Skin of body (tissue), 3 donors: ENCODE measurements at places on chromosomes 1 and 21. TPM values are rescaled to one million over a fixed set of nuclear protein-coding genes. Genes with fewer than 3 reads are reported as not detected.

GRCh38 chr1:226584164-226584563 lies 35.6 kb downstream of the STUM start:
- DNase-seq: no peak

DNA sequence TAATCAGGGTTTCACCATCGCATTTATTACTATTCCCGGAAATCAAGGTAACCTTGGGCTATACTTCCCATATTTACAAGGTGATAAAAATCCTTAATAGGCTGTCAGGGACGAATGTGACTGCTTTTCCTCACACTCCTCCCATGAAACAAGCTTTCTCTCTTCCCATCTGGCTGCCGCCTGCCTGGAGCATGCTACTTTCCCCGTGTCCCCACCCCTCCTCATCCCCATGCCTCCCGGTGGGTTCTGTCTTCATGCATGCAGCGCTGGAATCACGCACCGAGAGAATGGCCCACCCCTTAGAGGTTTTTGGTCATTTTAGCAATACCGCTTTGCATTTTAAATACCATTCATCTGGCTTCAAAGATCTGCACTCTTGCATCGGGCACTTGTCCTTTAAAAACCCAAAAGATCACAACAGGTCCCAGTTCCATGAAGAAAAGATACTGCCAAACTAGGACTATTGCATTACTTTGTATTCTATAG lies 339.1 kb downstream of the NTNG1 start:
- DNase-seq: no peak

- DNase-seq: peak; percentile 98
These were observed at the start of gene EXOC8 for GRCh38 chr1:231337472-231338269. Gene EXOC8 (minus strand): TSS chr1:231337852. CDS start chr1:231337745, 107 bp downstream.

DNA sequence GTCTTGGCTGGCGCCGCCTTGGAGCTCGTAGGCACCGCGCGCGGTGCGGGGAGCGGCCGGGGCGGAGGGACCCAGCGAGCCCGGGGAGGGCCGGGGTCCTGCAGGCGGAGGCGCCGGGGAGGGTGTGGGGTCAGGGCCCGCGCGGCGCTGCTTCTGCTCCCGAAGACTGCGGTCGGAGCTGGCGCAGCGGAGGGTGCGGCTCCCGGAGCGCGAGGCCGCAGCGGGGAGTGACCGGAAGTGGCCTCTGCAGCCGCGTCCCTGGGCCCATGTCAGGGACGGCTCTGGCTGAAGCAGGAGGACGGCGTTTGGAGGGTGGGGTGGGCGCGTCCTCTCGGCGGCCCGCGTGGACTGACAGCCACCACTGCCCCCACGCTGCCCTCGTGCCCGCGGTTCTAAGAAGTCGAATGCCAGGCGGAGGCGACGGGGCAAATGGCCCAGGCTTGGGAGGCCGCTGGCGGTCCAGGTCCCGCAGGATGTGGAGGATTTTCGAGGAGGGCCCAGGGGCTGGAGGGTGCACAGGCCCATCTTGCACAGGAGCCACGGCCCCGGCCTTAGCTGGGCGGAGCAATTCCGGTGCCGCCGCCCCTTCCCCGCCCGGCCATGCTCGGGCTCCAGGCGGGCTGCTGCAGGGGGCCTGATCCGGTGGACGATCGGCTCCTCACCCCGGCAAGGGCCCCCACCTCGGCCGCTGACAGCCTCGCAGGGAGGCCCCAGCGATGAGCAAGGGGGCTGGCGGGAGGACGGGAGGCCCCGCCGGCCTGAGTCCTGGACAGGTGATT lies 7.7 kb upstream of the ZNF669 start:
- DNase-seq: peak; percentile 15

DNA sequence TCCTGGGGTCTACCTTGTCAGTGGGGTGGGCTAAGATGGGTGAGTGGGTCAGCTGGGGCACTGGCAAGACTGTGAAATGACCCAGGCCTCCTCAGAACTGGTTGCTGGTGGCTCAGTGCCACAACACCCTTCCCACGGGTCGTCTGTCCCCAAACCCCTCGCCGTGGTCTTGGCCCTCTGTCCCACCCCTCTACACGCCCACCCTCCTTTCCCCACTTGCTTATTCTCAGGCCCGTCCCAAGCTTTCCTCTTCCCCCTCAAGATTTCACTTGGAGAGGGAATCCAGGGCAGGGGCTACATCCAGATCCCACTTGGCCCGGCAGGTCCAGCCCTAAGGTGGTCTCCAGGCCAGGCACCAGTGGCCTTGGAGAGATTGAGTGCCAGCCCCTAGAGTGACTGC lies 16.7 kb downstream of the CSF1 start:
- DNase-seq: no peak

- DNase-seq: peak; percentile 30
These were observed 2.8 kb upstream of the ZBTB7B start for GRCh38 chr1:154999571-155000410.

The TMEM240 gene
- 2.1 TPM for total RNA-seq

The LCE1E gene
- 0.59 TPM for total RNA-seq
